ENCODE measurements at places on chromosomes 5 and 9.

GRCh38 chr9:86812616-86813015 is 134.7 kb downstream of the GAS1 start:
- no peak for DNase-seq

- no peak for DNase-seq
Observed at GRCh38 chr5:68966596-68966995, 127.2 kb upstream of the SLC30A5 start.

DNA sequence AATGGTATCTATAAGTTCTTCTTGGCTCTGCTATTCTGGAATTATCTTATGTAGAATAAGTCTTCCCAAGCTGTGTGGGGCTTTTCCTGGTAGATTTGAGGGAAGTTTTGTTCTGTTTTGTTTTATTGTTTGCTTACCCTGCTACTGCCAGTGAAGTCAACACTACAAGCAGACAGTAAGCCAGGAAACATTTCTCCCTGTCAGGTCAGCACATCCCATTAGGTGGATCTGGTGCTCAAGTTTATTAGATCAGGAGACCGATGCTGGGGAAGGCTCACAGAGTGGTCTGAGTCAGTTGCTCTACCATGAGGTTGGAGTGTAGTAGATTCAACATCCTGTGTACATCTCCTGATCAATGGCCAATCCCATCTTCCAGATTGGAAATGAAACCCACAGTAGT is 79.1 kb downstream of the ADRB2 start:
- DNase-seq = no peak

DNA sequence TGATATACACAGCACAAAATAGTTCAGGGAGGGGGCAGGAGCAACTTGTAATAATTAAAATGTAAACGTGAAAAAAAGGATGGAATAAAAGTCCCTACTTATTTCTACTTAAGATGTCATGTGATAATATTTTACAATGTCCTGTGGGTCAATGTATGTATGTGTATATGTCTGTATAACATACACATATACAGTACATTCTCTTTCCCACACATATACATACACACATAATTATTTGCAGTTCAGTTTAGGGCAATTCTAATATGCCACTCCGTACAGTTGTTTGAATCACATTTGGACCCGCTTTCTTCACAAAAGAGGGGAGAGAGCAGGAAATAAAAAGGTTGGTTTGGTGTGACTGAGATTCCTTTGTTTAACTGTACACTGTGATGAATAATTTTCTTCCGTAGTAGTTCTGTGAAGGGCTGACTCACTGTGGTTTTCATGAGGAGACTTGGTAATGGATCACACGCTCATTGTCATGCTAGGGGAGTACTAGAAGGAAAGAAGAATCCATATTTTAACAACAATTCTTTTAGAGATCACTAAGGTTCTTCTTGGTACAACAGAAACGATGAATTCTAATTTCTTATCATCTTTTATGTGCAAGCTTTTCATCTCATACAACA is 26.2 kb upstream of the ACOT12 start:
- no peak for DNase-seq

DNA sequence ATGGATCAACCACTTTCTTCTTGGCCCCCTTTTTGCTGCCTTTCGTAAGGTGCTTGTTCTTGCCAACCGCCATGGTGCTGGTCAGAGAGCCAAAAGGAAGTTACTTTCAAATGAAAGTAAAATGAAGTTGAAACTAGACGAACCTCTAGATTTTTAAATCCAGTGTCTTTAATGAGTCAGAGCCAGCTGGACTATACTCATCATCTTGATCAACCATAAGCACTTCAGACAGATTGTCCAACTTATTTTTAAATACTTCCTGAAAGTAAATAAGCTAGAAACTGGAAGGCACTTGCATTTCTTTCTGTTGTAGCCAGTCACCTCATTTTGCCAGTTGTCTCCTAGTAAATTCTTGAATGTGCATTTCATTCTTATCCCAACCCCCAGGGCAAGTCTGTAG is 48.9 kb downstream of the JMY start:
- no peak for DNase-seq

DNA sequence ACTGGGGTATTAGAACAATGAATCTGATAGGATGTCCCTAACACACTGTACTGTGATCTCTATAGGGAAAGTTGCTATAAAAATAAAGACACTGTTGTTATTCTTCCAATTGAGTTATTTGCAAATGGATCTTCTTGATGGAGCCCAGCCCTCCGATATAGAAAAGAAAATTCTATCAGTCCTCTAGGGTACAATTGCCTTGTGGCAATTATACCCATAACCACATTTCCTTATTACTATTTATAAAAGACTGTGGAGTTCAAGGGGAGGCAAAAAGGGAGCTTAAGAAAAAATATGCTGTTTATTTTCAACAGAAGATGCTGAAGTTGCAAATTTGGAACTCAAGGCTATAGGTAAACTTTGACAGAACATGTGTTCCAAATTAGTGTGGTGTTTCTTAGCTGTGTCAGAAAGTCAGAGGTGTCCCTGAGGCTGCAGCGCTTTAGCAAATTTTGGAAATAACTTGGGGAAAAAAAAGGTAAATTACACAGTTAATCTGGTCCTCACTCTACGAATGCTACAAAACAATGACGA is 116.5 kb downstream of the NFIB start:
- DNase-seq = no peak

DNA sequence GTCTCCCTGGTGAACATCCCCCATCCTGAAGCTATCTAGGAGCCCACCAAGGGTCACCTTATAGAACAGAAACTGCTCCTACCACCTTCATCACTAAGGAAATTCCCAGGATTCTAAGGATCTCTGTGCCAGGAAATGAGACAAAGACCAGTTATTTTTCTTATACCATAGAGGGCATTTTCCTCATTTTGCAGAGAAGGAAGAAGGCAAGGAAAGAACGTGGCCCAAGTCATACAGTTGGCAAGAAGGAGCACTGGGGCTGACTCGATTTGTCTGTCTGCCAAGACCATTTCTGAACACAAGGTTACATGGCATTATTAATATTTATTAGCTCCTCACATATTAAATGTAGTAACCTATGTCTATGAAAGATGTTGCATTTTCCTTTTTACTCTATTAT is 49.6 kb upstream of the TNFSF15 start:
- no peak for DNase-seq

GRCh38 chr5:143054480-143054941 is 284.3 kb downstream of the ARHGAP26 start:
- no peak for DNase-seq

- DNase-seq = peak; percentile 30
Observed at GRCh38 chr5:171336521-171337209, 27.6 kb downstream of the TLX3 start.

- peak; percentile 12 for DNase-seq
Observed at GRCh38 chr5:35198686-35199085, 31.6 kb downstream of the PRLR start.

- DNase-seq = no peak
Observed at GRCh38 chr9:129906298-129906697, 71.0 kb downstream of the USP20 start.
